COLO829 (cell line): ENCODE measurements at places on chromosomes 5 and 9.

DNA sequence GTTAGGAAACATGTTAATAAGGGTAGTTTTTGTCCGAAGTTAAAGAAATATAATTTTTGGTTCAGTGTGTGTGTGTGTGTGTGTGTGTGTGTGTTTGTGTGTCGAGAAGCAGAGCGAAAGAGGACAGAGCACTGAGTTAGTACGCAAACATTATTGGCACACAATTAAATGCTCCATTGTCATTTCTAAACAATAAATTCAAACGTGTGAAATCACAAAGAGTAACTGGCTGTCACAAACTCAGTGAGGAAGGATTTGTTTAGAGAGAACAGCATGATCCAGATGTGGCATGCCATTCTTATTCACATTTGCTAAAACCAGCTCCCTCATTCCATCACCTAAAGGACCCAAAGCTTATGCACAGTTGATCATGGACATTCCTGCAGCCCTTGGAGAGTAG lies 970.8 kb downstream of the DTWD2 start:
- DNase-seq, result no peak

DNA sequence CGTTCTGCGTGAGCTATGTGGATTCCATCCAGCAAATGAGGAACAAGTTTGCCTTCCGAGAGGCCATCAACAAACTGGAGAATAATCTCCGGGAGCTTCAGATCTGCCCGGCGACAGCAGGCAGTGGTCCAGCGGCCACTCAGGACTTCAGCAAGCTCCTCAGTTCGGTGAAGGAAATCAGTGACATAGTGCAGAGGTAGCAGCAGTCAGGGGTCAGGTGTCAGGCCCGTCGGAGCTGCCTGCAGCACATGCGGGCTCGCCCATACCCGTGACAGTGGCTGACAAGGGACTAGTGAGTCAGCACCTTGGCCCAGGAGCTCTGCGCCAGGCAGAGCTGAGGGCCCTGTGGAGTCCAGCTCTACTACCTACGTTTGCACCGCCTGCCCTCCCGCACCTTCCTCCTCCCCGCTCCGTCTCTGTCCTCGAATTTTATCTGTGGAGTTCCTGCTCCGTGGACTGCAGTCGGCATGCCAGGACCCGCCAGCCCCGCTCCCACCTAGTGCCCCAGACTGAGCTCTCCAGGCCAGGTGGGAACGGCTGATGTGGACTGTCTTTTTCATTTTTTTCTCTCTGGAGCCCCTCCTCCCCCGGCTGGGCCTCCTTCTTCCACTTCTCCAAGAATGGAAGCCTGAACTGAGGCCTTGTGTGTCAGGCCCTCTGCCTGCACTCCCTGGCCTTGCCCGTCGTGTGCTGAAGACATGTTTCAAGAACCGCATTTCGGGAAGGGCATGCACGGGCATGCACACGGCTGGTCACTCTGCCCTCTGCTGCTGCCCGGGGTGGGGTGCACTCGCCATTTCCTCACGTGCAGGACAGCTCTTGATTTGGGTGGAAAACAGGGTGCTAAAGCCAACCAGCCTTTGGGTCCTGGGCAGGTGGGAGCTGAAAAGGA lies 10.9 kb downstream of the QRFP start:
- DNase-seq, result no peak

- DNase-seq, result no peak
Measured at GRCh38 chr5:28602429-28602828, 1564.0 kb upstream of the CDH9 start.

DNA sequence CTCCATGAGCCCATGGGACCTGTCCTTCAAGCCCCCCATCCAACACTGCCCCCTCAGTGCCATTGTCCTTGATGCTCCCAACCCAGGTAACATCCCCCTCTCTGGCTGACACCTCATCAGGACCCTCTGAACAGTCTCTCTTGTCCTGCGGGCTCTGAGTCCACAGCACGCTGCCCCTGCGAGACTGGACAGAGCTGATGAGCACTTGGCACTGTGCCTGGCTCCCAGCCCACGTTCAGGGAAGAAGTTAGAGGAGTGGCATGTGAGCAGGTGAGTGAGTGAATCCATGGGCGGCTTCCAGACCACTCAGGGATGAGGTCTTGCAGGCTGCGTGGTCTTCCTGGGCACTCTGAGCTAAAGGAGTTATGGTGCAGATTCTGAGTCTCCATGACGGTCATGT lies 70.7 kb downstream of the PAX5 start:
- DNase-seq, result no peak

DNA sequence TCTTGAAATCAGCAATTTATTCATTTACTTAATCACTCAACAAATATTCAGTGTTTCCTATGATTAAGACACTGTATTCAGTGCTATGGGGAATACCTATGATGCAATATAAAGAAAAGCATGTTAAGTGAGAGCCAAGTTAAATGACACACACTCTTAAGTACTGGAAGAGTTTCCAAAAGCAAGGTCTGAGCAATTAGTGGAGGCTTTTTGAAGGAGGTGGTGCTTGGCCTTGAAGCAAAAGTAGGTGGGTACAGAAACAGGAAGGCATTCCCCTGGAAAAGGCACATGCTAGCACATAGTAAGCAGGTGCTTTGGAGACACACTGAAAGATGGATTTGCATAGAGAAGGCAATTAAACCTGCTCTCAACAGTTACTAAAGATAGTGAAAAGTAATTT lies 4.0 kb downstream of the TSLP start:
- no peak for DNase-seq

GRCh38 chr5:112938286-112938685 lies 16.3 kb upstream of the REEP5 start:
- DNase-seq, result no peak

- no peak for DNase-seq
Measured at GRCh38 chr5:137091472-137091871, 407.7 kb downstream of the SPOCK1 start.

GRCh38 chr5:109253262-109253661 lies 156.5 kb downstream of the PJA2 start:
- no peak for DNase-seq
